ENCODE measurements at places on chromosomes 16 and 17.

- DNase-seq = no peak
Measured at GRCh38 chr17:18319604-18320256, 4.6 kb downstream of the SMCR8 start.

DNA sequence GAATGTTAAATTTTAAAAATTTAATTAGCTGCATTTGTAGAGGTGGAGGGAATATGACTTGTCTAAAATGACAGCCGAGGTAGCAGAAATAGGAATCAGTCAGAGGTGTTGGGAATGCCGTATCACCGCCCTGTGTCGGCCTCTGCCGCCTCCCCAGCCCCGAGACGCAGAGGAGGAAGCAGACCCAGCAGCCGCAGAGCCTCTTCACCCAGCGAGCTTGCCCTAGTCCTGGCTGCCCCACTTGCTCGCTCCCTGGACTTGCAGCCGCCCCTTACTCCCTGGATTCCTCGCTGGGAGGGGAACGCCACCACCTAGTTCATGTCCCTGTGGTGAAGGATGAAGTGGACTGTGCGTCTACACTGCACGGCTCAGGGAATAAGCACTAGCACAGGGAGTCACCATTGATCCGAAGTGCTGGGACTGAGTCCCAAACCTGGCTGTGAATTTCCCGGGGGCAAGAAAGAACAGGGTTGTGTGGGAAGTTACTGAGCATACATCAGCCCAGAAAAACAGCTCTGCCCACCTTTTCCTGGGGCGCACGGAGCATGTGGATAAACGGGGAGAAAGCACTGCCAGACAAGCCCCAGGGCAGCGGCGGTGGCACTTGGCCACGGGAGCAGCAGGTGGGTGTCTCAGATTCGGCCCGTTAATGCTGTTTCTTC, 76.8 kb downstream of the RPTOR start:
- no peak for DNase-seq

DNA sequence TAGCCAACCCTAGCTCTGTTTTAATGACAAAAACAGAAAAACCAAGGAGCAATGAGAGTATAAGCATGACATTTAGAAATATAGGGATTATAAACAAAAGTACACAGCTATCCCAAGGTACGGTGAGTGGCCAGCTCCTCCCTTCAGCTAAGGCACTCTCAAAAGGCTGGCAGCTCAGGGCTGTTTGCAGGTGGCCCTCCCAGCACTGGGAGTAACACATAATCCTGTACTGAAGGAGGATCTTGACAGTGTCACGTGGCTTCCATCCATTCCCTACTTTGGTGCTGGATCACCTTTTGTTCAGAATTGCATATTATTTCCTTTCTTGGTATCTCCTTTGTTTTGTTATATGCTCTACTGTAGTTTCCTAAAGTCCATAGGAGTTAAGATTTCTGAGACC, 500.8 kb downstream of the KCNJ18 start:
- DNase-seq = no peak

DNA sequence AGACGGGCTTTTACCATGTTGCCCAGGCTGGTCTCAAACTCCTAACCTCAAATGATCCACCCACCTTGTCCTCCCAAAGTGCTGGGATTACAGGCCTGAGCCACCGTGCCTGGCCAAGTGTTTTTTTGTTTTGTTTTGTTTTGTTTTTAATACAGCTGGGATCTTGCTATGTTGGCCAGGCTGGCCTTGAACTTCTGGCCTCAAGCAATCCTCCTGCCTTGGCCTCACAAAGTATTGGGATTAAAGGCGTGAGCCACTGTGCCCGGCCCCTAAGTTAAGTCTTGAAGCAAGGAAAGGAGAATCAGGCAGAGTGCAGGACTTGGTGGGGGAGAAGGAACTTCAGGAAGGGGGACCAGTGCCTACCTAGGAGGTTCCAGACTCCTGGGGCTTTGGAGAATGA, 51.7 kb upstream of the NOL11 start:
- DNase-seq = no peak

DNA sequence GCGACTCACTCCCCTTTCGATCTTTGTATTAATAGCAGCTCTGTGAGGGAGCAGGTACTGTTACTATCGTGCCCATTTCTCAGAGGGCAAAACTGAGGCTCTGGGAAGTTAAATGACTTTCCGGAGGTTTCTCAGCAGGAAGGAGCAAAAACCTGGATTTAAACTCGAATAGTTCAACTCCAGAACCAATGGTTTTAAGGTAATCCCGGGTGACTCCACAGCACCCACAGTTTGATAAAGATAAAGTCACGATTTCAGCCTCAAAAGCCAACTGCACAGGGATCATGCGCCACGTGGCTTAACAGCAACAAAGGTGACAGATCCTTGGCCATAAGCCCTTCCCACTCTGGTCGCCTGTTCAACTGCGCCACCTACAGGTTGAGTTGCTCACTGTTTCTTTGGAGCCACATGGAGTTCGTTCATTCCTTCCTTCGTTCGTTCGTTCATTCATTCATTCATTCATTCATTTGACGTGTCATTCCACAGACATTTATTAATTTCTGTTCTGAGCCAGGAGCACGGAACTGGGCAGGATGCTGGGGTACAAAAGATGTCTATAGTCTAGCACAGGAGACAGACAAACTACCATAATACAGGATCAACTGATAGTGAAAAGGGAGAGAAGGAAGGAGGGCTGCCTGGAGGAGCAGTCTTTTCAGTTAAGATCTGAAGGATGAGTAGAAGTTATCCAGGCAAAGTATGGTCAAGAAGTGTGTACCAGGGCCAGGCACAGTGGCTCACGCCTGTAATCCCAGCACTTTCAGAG, 134.8 kb downstream of the HS3ST2 start:
- no peak for DNase-seq

- DNase-seq = no peak
Measured at GRCh38 chr17:17572010-17572785, 19.3 kb downstream of the PEMT start.

DNA sequence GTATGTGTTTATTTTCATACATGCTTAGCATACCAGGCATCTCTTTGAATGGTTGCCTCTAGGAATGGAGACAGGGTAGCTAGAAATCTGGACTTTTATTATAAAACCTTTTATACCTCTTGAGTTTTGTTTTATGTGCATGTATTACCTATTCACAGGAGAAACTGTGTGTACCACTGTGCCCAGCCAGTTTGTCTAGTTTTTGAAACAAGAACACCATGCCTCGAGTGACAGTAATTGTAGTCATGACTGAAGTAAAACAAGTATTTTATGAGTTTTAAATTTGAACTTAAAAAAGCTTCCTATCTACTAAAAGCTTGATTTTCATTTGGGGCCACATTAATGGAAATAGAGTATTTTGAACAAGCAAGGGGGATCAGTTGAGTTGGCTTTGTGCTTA, 57.4 kb downstream of the SNTB2 start:
- DNase-seq = no peak

DNA sequence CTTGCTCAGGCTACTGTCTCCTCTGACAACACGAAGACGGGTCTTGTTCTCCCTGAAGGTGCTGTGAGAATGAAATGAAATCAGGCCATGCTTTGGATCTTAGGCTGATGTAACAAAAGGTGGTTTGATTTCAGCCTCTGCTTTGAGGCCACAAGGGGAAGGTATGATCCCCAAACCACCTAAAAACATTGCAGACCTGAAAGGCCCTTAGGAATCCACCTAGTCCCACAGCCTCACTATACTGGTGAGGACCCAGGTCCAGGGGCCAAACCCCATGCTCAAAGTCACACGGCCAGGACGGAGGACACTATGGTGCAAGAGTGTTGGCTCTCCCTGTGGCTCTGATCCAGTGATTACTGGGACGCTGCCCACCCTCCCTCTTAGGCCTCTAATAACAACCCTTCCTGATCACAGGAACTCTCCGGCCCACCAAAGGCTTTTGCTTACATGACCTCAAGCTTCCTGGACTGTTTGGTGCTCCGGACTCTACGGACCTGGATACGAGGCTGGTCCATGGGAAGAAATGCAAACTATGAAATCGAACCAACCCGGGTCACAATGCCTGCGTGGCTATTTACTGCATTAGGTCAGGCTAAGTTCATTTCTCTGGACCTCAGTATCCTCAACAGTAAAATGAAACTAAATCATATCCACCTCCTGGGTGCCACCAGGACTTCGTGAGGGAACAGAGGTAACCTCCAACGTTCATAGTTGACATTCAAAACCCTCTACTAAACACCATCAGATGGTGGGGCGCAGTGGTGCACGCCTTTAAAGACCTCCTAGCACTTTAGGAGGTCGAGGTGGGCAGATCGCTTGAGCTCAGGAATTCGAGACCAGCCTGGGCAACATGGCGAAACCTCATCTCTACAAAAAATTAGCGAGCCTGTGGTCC, 1.5 kb downstream of the TRIM25 start:
- DNase-seq = no peak

GRCh38 chr16:2480948-2481347, 6.0 kb downstream of the TBC1D24 start:
- DNase-seq = no peak

GRCh38 chr17:20206591-20206990, 197.4 kb downstream of the SPECC1 start:
- no peak for DNase-seq

DNA sequence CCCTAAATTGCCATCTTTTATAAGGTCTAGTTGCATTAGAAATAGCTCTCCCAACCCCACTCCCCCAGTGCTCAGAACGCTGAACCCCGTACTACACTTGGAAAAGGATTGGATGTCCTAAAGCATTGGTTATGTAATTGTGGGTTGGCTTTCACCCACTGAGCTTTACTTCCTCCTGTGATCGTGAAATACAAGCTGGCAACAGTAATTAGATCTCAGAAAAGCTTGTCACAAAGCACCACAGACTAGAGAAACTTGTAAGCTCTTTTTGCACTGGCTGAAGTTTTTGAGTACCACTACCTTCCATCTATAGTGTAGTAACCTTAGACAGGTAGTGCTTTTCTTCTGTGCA, 54.4 kb downstream of the SIAH1 start:
- DNase-seq = no peak

DNA sequence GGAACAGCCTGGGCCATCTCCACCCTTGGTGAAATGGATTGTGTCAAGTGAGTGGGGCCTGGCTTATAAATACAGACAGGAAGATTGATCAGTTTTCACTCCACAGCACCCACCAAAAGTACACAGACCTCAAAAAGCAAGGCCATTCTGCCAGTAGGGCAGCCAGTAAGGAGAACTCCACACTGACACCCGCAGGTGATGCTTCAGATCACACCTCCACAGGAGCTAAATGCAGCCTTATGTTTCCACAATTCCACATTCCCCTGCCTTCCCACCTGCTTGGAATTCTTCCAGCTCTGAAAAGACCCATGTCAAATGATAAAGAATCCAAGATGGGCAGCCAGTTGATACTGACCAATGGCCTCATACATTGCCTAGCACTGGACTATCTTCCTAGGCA, 191.1 kb downstream of the ZFHX3 start:
- no peak for DNase-seq

- no peak for DNase-seq
Measured at GRCh38 chr17:13727441-13728171, 125.9 kb upstream of the HS3ST3A1 start.

- no peak for DNase-seq
Measured at GRCh38 chr17:49327835-49328784, 33.9 kb downstream of the ZNF652 start.

GRCh38 chr17:82173351-82174041, 39.1 kb downstream of the CCDC57 start:
- DNase-seq = no peak

DNA sequence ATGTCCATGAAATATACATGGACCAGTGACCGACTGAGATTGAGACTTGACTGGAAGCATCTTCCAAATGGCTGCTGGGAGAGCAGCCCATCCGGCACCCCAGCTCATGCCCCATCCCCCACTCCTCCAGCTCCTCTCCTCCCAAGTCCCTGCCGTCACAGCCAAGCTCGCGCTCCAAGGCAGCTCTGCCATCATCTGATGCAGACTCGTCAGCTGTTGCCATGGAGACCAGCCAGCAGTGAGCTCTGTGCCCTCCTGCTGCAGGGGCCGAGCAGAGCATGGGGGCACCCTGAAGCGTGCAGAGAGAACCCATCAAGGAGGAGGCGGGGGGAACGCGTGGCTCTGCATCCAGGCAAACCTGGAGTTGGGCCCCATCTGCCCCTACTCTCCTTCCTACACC, 74.5 kb upstream of the TNRC6C start:
- DNase-seq = no peak

GRCh38 chr17:40922239-40922638, 15.2 kb downstream of the KRT23 start:
- DNase-seq = no peak

DNA sequence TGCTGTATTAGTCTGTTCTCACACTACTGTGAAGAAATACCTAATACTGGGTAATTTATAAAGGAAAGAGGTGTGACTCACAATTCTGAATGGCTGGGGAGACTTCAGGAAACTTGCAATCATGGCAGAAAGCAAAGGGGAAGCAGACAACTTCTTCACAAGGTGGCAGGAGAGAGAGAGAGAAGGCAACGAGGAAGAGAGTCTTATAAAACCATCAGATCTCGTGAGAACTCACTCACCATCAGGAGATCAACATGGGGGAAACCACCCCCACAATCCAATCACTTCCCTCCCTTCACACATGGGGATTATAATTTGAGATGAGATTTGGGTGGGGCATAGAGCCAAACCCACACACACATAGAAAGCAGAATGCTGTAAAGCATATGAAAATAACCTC, 896.2 kb downstream of the CDH11 start:
- no peak for DNase-seq

GRCh38 chr16:21959050-21959449, 5.9 kb downstream of the UQCRC2 start:
- no peak for DNase-seq

DNA sequence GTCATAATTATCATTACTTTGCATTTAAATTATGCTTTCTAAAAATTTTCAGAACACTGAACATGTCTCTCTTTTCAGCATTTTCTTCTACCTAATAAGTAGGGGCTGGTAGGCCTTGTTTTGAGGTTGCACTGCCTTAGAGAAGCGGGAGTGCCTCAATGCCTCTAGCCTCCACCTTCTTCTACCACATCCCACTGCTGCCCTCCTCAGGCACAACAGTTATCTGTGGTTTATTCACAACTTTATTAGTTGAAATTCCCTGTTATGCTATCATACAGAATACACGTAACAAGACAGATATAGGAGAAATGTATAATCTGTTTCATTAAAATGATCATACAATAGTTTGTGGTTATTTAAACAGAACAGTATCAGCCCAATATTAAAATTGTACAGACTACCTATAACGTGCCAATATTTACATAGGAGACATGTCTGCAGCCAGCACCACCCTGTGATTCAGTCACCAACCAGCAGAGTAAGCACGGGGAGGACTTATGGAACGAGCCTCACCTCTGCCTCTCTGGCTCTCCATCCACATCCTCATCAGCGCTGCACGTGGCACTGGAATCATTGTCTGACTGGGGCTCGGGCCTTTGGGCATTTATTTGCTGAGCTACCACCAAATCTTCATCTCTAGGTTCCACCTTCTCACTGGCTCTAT, 101.2 kb downstream of the TTC19 start:
- no peak for DNase-seq

DNA sequence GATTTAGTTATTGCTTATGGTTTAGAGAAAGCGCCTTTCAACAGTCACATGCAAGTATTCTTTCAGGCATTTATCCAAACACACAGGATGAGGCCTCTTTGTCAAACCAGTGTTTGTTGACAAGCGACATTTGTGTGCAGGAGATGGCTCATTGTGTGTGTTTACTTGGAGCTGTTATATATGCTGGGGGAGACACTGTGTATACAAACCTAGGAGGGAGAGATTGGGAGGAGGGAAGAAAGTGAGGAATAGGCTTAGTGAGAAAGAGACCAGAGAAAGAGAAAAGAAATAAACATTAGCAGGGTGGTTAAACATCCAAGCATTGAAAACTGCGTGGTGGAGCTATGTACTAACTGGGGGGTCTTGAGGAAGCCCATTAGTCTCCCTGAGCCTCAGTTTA, 437.6 kb downstream of the MAF start:
- no peak for DNase-seq
